ENCODE measurements at places on chromosomes 4 and X.

DNA sequence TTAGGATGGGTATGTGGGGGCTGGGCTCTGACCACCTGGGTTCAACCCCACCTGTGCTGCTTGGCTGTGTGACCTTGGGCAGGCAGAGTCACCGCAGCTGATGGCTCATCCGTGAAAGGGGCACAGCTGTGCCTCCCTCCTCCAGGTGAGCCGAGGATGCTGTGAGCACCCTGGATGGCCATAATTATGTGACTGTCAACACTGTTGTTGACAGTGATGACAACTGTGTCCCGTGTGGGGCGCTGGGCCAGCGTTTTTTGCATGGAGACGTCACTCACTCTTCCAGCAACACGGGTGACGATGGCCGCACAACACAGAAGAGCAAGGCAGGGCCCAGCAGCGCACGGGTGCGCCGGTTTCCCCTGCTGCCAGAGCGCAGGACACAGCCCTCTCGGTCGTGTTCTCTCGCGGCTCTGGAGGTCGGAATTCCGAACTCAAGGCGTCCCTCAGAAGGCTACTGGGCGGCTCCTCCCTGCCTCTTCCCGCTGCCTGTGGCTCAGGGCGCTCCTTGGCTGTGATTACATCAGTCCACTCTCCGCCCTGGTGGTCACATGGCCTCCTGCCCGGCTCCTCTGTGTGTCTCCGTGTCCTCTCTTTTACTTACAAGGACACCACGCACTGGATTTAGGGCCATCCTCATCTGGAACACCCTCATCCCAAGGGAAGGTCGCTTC lies 1.3 kb downstream of the SH3TC1 start:
- DNase-seq, result no peak

- DNase-seq, result peak; percentile 69
Measured at GRCh38 chr4:124940387-124940786, 227.9 kb upstream of the ANKRD50 start.

GRCh38 chr4:62130637-62131036 lies 930.5 kb downstream of the ADGRL3 start:
- no peak for DNase-seq

GRCh38 chrX:107880054-107880610 lies 54.5 kb downstream of the MID2 start:
- no peak for DNase-seq

DNA sequence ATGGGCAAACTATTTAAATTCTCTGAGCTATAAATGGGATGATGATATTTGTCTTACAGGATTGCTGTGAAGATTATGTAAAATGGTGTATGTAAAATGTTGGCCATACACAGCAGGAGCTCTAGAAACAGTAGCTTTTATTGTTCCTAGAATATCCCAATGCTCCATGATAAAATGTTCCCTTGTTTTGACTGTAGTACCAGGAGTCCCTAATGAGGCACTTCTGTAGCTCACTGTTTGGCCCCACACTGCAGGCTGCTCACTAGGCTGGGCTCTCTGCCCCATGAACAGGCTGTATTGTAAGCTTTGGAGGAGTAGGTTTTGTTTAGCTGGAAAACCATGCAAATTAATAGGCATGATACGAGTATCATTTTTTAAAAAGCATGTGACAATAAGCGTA lies 3.3 kb upstream of the FGA start:
- DNase-seq, result no peak

- DNase-seq, result no peak
Measured at GRCh38 chrX:114075073-114075673, 508.7 kb upstream of the HTR2C start.

DNA sequence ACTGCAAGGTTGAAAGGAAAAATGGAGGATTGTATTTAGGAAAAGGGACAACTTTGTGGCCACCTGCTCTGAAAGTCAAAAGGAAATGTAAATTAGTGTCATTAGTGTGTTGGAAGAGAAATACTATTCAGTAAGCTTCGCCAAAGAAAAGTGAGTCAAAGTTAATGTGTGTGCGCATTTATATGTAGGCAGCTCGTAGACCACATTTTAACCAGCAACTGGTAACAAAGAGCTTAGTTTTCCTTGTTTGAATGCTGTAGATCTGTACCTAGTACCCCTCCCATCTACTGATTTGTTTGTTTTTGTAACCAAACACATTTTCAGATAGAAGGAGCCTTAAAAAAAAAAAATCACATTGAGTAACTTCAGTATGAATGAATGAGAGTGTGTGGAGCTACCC lies 69.3 kb downstream of the GPAT3 start:
- no peak for DNase-seq

DNA sequence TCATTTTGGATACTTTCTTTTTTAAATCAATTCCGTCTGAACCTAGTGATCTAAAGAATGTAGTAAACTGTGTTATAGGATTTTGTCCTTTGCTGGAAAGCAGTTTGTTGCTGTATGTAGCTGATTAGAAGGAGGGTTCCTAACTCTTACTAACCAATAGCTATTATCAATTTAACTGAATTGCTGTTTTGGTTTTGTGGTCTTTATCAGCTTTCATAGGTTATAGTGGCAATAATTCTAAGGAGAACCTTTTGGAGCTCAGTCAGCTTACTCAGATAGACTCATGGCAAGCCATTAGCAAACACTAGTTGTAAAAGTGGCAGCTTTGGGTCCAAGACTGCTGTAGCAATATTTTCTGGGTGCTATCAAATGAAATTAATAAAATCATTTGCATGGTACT lies 29.6 kb downstream of the SH3BGRL start:
- no peak for DNase-seq

DNA sequence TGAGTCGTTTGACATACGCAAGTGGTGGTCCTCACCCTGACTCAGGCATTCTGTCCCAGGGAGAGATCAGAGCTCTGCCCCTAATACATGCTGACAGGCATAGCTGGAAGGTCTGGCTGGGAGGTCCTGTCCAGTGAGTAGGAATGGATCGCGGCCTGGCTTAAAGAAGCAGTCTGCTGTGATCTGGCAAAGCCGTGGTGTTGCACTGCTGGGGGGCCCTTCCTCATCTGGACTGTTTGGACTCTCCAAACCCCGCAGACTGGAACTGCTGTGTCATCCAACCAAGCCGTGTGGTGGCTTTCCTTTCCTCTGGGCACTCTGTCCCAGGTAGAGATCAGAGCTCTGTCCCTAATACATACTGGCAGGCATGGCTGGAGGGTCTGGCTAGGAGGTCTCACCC lies 64.3 kb upstream of the MAGEB16 start:
- no peak for DNase-seq

DNA sequence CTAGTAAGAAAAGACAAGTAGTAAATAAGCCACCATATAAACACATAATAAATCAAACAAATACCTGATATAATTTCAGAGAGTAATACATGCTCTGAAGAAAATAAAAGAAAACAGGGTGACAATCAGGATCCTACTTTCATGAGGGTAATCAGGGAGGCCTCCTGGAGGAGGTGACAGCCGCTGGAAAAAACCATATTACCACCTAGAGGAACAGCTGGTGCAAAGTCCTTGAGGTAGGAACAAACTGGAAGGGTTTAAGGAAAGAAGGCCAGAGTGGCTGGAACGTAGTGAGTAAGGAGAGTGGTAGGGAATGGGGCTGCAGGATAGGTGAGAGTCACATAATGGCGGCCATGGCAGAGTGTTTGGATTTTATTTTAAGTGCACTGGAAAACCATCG lies 19.1 kb upstream of the PLAC1 start:
- DNase-seq, result no peak

DNA sequence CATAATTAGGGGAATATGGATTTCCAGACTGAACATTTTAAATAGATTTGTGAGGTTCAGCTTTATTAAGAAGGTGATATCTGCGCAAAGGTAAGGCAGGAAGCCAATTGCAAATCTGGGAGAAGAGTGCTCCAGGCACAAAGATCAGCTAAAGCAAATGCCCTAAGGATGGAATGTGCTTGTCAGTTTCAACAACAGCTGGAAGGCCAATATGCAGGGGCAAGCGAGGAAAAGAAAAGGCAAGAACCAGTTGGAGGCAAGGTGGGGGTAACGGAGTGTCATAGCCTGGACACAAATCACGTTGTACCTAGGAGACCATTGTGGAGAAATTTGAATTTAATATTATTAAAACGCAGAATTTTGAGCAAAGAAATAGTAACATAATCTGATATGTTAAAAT lies 1710.3 kb upstream of the PCDH7 start:
- DNase-seq, result no peak

GRCh38 chr4:17688011-17688441 lies 73.6 kb downstream of the MED28 start:
- DNase-seq, result no peak

- no peak for DNase-seq
Measured at GRCh38 chr4:76723373-76723772, 174.6 kb downstream of the SOWAHB start.

- no peak for DNase-seq
Measured at GRCh38 chr4:111562826-111563225, 582.4 kb upstream of the FAM241A start.

GRCh38 chr4:55947254-55947882 lies 1.4 kb upstream of the CEP135 start:
- DNase-seq, result no peak

- no peak for DNase-seq
Measured at GRCh38 chrX:132393485-132393884, 95.4 kb downstream of the MBNL3 start.

DNA sequence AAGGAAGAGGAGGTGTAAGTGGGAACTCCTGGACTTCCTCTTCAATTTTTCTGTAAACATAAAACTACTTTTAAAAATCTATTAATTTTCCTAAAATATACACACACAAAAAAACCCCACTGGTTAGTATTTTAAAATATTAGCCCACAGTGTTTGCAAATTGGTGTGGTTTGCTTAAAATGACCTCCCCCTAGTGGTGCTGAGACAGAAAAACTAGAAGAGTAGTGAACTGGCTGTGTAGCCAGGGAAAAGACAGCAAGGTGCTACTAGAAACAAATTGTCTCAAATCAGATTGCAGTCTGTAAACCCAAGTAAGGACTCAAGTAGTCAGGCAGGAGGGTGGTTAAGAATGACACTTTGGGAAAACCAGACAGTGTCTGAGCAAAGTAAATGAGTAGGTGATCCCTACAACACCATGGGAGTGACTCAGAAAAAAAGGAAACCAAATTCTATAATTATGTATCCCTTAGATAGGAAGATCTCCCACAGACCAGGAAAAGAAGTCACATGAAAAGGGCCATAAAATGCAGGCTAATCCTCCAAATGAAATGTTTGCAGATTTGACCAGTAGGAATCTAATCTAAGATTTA lies 26.0 kb downstream of the AMTN start:
- no peak for DNase-seq

DNA sequence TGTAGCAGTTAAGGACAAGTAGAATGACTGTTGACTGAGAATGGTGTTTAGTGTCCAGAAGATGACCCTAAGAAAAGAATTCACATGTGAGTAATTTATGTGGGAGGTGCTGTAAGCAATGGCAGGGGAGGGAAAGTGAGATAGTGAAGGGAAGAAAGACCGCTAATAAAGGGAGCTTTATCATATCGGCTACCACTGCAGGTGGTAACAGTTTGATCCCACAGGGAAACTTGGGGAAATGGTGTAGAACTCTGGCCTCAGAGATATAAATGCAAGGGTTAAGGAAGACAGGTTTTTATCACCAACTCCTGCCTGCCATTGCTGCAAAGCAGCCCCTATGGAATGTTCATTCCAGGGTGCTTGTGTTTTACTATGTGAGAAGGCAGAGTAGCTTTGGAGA lies 489.6 kb downstream of the STPG2 start:
- no peak for DNase-seq

DNA sequence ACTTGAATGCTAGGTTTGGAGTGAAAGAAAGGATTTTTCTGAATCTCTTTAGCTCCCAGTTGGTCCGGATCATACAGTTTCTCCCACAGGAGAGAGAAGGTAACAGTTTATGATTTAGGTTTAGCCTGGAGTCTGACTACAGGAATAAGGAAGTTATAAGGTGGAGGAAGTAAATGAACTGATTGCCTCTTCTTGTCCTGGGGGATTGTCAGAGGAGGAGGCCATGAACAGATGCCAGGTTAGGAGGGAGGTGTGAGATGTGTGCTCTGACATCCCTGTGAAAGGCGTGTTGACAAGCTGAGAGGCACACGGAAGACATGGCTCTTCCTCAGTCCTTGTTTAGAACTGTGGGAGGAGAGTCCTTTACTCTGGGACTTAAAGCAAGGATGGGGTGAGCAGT lies 64.4 kb downstream of the CHRNA9 start:
- DNase-seq, result no peak

GRCh38 chrX:124641737-124642491 lies 295.6 kb downstream of the SH2D1A start:
- DNase-seq, result no peak

- DNase-seq, result no peak
Measured at GRCh38 chr4:5142726-5143125, 91.4 kb downstream of the STK32B start.

- DNase-seq, result no peak
Measured at GRCh38 chr4:128871948-128872347, 62.4 kb downstream of the JADE1 start.

DNA sequence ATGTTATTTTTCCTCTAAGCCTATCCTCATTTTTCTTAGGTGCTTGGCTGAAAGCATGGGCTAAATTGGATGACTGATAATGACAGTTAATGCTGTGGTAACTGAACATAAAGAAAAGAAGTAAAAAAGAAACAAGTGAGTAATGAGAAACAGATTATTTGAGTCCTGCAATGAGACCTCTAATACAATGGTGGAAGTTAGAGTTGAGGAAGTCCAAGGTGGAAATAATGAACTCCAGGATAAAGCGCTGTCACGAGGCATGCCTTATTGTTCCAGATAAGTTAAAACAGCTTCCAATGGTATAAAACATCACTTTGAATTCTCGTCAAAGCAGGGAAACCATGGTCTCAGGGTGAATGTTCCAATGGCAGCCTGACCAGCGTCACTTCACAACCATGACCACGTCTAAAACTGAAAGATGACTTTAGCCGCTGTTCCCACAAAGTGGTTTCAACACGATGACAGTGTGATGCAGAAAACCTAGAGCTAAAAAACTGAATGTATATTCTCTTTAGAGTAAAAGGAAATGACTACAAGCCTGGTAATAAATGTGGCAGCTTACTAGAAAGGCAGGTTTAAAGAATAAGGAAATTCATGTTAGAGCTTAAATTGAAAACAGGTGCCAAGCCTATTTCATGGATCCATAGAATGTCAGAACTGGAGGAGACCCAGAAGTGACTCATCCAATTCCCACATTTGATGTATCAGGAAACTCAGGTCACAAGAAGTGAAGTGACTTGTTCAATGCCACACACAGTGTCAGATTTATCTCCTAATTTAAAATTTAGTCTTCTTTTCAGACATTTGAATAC lies 202.6 kb upstream of the GYPA start:
- DNase-seq, result no peak

DNA sequence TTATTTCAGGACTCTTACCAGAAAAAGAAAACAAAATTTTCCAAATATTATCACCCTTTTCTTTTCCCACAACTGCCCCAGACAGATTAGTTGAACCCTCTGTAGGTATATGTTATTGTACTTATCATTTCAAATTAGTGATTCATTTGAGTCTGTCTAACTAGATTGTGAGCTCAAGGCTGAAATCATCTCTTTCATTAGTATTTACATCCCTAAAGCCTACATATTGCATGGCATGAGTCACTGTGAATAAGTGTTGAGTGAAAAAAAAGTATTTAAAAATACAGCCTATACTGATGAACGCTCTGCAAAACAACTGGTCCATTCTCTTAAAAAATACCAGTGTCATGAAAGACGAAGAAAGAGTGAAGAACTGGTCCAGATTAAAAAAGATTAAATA lies 3.9 kb downstream of the PAGE3 start:
- DNase-seq, result no peak

- no peak for DNase-seq
Measured at GRCh38 chr4:76806346-76806745, 91.6 kb downstream of the SOWAHB start.

Measured in epithelial cell of prostate (primary cell).